ENCODE measurements at places on chromosomes 16 and 17. TPM values are rescaled to one million over a fixed set of nuclear protein-coding genes. Genes with fewer than 3 reads are reported as not detected.
A peak's percentile ranks its signal among the peaks of the same experiment; 100 is the strongest.

Gene MMP25
- 12.8 TPM for total RNA-seq

Gene DHRS7C
- not detected for total RNA-seq

Gene ALG1
- 26.4 TPM for total RNA-seq

GRCh38 chr17:40791787-40792436, 7.8 kb downstream of the KRT28 start:
- DNase-seq = no peak

GRCh38 chr17:2421315-2422147, 20.7 kb upstream of the MNT start:
- DNase-seq = no peak

DNA sequence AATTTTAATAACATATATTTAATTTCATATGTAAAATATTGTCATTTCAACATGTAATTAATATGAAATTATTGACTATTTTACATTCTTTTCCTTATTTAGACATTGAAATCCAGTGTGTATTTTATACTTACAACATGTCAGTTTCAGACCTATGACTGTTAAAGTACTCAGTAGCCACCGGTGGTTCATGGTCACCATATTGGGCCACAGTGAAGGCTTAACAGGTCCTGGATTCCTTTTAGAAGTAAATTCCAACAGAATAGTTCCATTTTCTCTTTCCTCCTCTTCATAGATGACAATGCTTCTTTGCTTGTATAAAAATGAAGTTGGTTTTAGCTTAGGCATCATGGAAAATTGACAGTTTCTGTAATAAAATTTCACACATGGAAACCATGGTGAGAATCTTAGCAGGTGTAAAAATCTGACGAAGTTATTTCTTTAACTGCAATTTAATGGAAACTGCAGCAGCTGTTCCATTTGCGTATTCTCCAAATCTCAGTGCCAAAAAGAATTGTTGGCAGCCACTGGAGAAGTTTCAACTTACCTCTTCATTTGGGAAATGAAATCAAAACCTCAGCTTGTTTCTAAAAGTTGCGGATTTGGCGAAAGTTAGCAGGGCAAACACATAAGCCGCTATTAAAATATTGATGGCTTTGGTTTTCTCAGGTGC, 231.1 kb downstream of the CDH13 start:
- DNase-seq = no peak

DNA sequence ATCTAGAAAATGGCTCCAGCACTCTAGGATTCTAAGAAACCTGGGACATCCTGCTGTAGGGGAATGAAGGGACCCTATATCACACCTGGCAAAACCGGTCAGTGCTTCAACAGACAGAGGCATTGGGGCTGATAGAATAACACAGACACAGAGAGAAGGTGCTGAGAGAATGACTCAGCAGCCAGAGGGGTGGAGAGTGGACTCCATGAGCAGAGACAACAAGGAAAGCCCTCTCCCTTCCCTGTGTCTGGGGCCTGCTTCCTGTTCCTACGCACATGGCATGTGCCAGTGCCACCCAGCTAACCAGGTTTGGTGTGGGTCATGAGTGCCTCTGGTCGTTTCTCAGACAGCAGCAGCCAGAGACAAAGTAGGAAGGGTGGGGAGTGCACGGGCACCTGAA, 140.3 kb downstream of the CCT6B start:
- no peak for DNase-seq

GRCh38 chr17:20267459-20267842, 199.9 kb downstream of the LGALS9B start:
- no peak for DNase-seq

- DNase-seq = peak; percentile 42
Observed at GRCh38 chr16:11572301-11572995, 14.3 kb downstream of the LITAF start.

DNA sequence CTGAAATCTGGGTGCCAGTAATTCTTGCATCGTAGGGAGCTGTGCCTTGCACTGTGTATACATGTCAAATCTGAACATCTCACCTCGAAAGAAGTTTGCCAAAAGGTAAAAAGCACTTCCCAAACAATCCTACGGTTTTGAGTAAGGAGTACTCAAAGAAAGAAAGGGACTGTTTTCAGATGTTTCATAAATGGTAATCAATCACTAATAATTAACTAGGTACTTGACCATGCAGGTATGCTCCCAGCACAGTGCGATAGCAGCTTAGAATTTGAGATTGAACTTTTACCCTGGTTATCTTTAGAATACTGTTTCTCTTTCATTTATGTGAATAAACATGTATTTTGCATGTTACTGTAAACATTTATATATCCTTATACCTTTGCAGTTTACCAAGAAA, 39.0 kb downstream of the PRKCA start:
- DNase-seq = no peak

DNA sequence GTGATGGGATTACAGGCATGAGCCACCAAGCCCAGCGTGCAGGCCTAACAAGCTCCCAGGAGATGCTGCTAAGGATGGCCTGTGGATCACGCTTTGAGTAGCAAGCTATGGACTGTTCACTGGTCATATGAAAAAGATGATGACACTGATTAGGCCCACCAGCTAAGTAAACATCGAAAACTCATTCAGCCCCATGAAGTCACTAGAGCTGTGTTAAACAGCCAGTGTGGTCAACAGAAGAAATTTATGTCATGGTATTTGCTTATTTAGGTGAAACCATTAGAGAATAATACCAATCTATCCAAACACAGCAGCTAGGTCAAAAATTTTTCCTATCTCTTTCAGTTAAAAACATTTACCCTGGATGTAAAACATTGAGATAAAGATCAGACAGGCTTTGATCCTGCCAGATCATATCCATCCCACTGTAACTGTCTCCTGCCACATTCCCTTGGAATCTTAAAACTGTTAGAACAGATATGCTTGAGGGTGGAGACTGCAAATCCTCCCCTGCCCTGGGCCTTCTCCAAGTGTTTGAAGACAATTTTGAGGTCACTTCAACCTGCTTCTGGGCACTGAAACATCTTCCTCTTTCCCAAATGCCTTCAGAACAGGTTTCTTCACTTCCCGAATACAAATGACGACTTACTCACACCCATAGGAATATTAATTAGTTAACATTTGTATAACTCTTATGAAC, 30.9 kb downstream of the HOXB1 start:
- no peak for DNase-seq

DNA sequence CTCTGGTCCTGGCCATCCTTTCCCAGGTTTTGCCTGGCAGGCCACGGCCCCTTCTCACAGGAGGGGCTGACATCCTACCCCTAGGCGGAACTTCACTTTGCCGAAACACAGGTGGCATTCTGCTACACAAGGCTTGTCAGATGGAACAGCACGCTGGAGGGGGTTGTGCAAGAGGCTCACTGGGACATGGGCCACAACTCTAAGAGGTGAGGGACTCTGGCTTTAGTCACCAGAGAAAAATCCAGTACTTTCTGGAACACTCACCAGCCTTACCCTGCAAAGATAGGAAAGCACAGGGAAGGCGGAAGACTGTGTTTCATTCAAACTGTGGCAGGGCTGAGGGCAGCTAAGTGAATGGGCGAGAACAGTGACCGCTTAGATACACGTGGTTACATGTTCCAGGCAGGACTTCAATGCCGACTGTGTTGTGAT, 18.3 kb downstream of the CDC42EP4 start:
- DNase-seq = peak; percentile 83

Data from upper lobe of right lung (tissue), 1 donor.